ENCODE measurements at places on chromosomes 2 and 18.
A peak's percentile ranks its signal among the peaks of the same experiment; 100 is the strongest.

GRCh38 chr18:51100385-51101120, 70.5 kb downstream of the SMAD4 start:
- H3K36me3 ChIP-seq = no peaks in the 10 kb centered on the region
- DNase-seq = no peak
- H3K27ac ChIP-seq = no peak overlapping the region
- H3K4me1 ChIP-seq = no peaks in the 10 kb centered on the region
- H3K4me3 ChIP-seq = no peak overlapping the region

DNA sequence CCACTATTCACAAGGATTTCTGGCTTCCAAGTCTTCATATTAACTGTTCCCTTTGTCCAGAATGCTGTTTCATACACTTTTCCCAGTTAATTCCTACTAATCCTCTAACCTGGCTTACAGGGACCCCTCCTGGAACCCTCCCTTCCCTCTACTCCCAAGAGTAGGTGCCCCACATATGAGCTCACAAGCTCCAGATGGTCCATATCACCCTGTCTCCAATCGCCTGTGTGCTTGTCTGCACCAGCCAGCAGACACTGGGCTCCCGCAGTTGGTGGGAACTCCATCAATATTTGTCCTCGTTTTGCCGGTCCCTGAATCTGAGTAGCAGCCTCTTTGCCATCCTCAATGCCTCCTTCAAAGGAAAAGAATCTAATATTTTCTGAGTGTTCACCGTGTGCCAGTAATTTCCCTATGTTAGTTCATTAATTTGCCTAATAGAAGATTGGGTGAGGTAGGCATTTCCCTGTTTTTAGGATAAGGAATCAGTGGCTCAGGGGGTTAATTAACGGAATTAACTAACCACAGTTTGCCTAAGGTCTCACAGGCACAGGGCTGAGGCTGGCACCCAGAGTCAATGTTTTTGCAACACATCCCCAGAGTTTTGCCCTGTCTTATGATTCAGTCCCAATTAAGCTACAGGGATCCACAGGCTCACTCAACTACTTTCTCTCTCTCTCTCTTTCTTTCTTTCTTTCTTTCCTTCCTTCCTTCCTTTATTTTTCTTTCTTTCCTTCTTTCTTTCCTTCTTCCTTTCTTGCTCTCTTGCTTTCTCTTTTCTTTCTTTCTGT, 141.6 kb upstream of the CYP1B1 start:
- H3K4me1 ChIP-seq = peaks cover 9% of the 10 kb centered on the region
- H3K27me3 ChIP-seq = peaks cover 7% of the 10 kb centered on the region
- no peaks in the 10 kb centered on the region for H3K36me3 ChIP-seq
- H3K27ac ChIP-seq = no peak overlapping the region

GRCh38 chr2:11745613-11746375, 638 bp upstream of the LPIN1 start:
- peak overlapping the region; percentile 71 for H3K27ac ChIP-seq
- H3K4me3 ChIP-seq = peak overlapping the region; percentile 71
- H3K4me1 ChIP-seq = peaks cover 62% of the 10 kb centered on the region
- no peaks in the 10 kb centered on the region for H3K27me3 ChIP-seq

DNA sequence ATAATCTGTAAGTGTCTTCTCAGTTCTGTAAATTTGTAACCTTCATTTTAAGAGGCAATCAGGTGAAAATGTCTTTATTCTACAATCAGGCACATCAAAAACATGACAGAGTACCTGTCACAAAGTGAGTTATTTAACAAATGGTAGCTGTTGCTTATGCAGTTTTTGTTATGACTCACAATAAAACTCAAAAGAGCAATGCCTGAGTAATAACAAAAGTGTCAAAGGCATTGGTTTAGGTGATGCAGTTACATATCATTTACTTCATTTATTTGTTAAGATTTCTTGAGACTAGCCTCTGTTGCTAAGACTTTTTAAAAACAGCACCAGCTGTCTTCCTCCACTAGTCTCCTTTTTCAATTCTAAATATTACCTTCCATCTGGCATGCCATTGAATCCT, 177.8 kb downstream of the KIAA1328 start:
- no peak overlapping the region for H3K27ac ChIP-seq
- H3K4me1 ChIP-seq = peaks cover 2% of the 10 kb centered on the region

GRCh38 chr2:27494944-27495554, at the start of gene FNDC4:
TSS of gene FNDC4 (minus strand) at chr2:27495200. CDS start at chr2:27494679, 521 bp downstream.
- H3K36me3 ChIP-seq = no peaks in the 10 kb centered on the region
- no peak within 1 kb of the TSS for H3K27ac ChIP-seq
- H3K4me1 ChIP-seq = peaks cover 14% of the 10 kb centered on the region
- peak; percentile 9 for DNase-seq
- H3K27me3 ChIP-seq = peaks cover 41% of the 10 kb centered on the region
- H3K4me3 ChIP-seq = peak within 1 kb of the TSS; percentile 51

DNA sequence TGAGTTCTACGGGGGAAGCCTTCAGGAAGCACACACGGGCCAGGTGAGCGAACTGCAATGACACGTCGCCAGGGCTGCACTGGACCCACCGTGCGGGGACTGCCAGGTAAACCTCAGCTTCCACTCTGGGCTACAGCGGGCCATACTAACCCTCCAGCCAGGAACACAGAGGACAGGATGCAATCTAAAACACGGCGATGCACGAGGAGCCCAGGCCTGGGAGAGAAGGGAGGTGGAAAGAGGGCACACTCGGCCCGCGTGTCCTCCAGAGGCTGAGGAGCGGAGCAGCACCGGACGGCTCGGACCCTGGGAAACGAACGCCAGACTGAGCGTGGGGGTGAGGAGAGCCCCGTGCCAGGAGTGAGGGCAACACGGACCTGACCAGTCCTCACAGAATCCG, 69.3 kb downstream of the HDAC4 start:
- H3K36me3 ChIP-seq = no peaks in the 10 kb centered on the region
- peaks cover 37% of the 10 kb centered on the region for H3K4me1 ChIP-seq
- no peak for DNase-seq
- H3K4me3 ChIP-seq = no peak overlapping the region

- peaks cover 17% of the 10 kb centered on the region for H3K4me1 ChIP-seq
- no peak for DNase-seq
- H3K36me3 ChIP-seq = no peaks in the 10 kb centered on the region
- H3K27me3 ChIP-seq = no peaks in the 10 kb centered on the region
- H3K4me3 ChIP-seq = peak overlapping the region; percentile 78
- H3K27ac ChIP-seq = peak overlapping the region; percentile 70
Observed at GRCh38 chr2:24123922-24124580, 782 bp downstream of the FAM228B start.

DNA sequence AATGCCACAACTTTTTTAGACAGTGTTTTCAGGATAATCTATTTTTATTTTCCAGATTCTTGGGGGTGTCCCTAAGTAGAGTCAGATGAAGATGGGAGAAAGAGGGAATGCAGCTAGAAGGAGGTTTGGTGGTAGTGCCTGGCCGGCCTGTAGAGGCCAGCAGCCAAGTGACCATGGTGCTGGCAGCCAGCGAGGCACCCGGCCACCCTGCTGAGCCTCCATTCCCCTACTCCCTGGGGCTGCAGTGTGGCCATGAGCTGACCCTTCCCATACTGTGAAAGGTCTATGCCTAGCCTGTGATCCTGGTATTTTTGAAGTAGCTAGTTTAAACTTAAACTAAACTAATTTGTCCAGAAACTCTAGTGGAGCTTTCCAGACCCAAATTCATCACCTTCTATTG, 268.6 kb downstream of the CYRIA start:
- no peak overlapping the region for H3K27ac ChIP-seq
- DNase-seq = no peak
- H3K27me3 ChIP-seq = no peaks in the 10 kb centered on the region
- H3K4me3 ChIP-seq = no peak overlapping the region
- H3K36me3 ChIP-seq = no peaks in the 10 kb centered on the region

GRCh38 chr2:216108310-216108966, 710 bp upstream of the XRCC5 start:
- H3K27me3 ChIP-seq = no peaks in the 10 kb centered on the region
- H3K36me3 ChIP-seq = peaks cover 39% of the 10 kb centered on the region
- peaks cover 36% of the 10 kb centered on the region for H3K4me1 ChIP-seq
- H3K27ac ChIP-seq = peak overlapping the region; percentile 98
- no peak for DNase-seq

GRCh38 chr2:147756069-147756468, 88.8 kb upstream of the ACVR2A start:
- no peak overlapping the region for H3K27ac ChIP-seq
- no peaks in the 10 kb centered on the region for H3K4me1 ChIP-seq
- no peak overlapping the region for H3K4me3 ChIP-seq
- no peaks in the 10 kb centered on the region for H3K36me3 ChIP-seq
- no peaks in the 10 kb centered on the region for H3K27me3 ChIP-seq

DNA sequence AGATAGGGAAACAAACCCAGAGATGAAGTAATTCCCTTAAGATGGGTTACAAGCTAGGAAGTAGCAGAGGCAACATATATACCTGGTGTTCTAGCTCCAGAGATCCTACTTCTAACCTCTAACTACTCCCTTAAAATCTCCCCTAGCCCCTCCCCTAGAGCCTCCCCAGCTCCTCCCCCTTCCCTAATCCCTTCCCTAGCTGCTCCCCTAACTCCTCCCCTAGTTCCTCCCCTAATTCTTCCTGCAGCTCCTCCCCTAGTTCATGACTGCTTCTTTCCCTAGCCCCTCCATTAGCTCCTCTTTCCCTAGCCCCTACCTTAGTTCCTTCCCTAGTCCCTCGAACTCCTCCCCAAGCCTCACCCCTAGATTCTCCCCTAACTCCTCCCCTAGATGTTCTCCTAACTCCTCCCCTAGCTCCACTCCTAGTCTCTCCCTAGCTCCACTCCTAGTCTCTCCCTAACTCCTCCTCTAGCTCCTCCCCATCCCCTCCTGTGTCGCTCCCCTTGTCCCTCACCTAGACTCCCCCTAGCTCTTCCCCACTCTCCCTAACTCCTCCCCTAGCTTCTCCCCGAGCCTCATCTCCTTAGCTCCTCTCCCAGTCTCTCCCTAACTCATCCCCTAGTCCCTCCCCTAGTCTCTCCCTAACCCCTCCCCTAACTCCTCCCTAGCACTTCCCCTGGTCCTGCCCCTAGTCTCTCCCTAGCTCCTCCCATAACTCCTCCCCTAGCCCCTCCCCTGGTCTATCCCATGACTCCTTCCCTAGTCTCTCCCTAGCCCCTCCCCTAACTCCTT, 108.9 kb downstream of the CD226 start:
- no peaks in the 10 kb centered on the region for H3K4me1 ChIP-seq
- DNase-seq = peak; percentile 27
- H3K27me3 ChIP-seq = no peaks in the 10 kb centered on the region

DNA sequence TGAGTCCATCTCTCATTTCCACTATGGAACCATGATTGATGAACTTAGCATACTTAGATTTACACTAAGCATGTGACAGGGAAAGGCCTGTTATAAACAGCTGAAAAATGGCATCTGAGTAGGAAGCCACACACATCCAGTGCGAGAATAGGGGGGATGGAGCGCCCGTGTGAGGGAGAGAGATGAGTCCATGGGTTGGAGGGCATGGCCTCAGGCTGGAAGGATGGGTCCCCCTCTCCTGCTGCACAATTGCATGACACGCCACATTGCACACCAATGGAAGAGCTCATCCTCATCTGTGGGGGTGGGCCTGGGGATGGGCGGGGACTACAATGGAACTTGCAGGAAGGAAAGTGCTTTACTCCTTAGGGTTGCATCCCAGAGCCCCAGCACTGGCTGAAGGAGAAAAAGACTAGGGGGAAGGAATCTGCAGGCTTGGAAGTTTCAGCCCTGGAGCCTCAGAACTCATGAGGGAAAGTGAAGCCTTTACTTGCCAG, 46.4 kb upstream of the CXCR4 start:
- no peak for DNase-seq
- no peaks in the 10 kb centered on the region for H3K27me3 ChIP-seq
- no peak overlapping the region for H3K4me3 ChIP-seq
- H3K4me1 ChIP-seq = peaks cover 12% of the 10 kb centered on the region
- H3K36me3 ChIP-seq = no peaks in the 10 kb centered on the region
- no peak overlapping the region for H3K27ac ChIP-seq

- H3K27ac ChIP-seq = no peak overlapping the region
- H3K4me1 ChIP-seq = no peaks in the 10 kb centered on the region
- no peak overlapping the region for H3K4me3 ChIP-seq
Observed at GRCh38 chr2:205461169-205461568, 221.1 kb upstream of the NRP2 start.

DNA sequence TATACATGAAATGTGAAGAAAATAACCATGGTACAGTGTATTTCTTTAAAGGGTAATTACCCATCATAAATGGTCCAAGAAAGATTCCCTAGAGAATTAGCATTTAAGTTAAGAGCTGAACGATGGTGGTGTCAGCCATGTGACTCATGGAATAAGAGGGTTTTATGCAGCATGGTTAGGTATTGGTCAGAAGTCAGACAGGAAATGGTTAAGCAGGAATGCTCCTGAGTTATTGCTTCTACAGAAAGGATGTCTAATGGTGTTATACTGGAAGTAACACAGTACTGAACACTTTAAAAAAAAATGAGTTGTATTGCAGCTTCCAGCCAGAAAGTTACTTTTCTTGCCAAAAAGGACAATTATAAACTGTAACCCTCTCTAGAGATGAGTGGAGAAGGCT, 72.7 kb upstream of the UBE2E3 start:
- H3K4me1 ChIP-seq = no peaks in the 10 kb centered on the region
- no peaks in the 10 kb centered on the region for H3K36me3 ChIP-seq
- H3K4me3 ChIP-seq = no peak overlapping the region

- peaks cover 2% of the 10 kb centered on the region for H3K27me3 ChIP-seq
- no peaks in the 10 kb centered on the region for H3K4me1 ChIP-seq
- no peaks in the 10 kb centered on the region for H3K36me3 ChIP-seq
- H3K27ac ChIP-seq = no peak overlapping the region
- no peak overlapping the region for H3K4me3 ChIP-seq
Observed at GRCh38 chr2:16218625-16219024, 278.3 kb downstream of the MYCN start.

GRCh38 chr18:36459203-36459602, 161.7 kb downstream of the FHOD3 start:
- no peaks in the 10 kb centered on the region for H3K27me3 ChIP-seq
- H3K4me3 ChIP-seq = no peak overlapping the region
- H3K27ac ChIP-seq = no peak overlapping the region
- H3K36me3 ChIP-seq = no peaks in the 10 kb centered on the region
- no peaks in the 10 kb centered on the region for H3K4me1 ChIP-seq

GRCh38 chr18:31241900-31242409, 76.0 kb upstream of the DSG1 start:
- no peaks in the 10 kb centered on the region for H3K27me3 ChIP-seq
- H3K36me3 ChIP-seq = no peaks in the 10 kb centered on the region
- H3K4me1 ChIP-seq = no peaks in the 10 kb centered on the region
- no peak for DNase-seq
- H3K27ac ChIP-seq = no peak overlapping the region

DNA sequence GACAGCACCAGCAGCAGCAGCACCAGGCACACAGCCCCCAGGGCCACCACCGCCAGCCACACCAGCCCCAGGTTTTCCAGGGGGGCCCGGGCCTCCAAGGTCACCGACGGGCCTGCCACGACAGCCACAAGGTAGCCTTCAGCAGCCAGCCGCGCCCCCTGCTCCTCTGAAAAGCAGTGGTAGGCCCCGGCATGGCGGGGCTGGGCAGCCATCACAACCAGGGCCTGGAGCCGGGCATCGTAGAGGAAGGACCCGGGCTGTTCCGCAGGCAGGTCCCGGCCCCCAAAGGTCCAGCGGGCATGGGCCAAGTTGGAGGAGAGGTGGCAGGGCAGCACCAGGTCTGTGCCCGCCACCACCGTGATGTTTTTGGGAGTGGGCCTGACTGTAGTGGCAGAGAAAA, 3.3 kb upstream of the ANKRD39 start:
- H3K27me3 ChIP-seq = no peaks in the 10 kb centered on the region
- peaks cover 10% of the 10 kb centered on the region for H3K36me3 ChIP-seq
- DNase-seq = no peak
- no peak overlapping the region for H3K27ac ChIP-seq

All from activated CD8-positive, alpha-beta T cell treated with anti-CD3 and anti-CD28 coated beads for 36 hours (primary cell).